NCI-H1694 treated with DMSO at 0.1 percent for 48 hours (cell line): ENCODE measurements at places on chromosomes 3 and 15.

- DNase-seq, result no peak
Observed at GRCh38 chr3:190333961-190334360, 11.7 kb upstream of the CLDN1 start.

- DNase-seq, result no peak
Observed at GRCh38 chr3:48492461-48493202, 11.3 kb downstream of the SHISA5 start.

- DNase-seq, result no peak
Observed at GRCh38 chr3:62143843-62144450, 229.4 kb downstream of the FEZF2 start.

DNA sequence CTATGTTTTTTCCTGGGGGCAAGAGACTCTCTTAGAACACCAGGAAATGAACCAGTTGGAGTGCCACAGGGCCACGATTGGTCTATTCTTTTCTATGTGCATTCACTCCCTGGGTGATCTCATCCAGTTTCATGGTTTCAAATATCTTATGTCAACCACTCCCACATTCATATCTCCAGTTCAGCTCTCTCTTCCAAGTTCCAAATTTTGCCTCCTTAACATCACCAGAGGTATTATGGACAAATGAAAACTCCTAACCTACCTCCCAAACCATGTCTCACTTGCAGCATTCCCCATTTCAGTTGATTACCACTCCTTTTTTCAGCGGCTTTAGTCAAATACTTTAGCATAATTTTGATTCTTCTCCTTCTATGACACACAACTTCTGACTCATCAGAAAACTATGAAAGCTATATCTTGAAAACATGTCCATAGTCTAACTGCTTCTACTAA, 203.1 kb upstream of the SEMA6D start:
- DNase-seq, result no peak

DNA sequence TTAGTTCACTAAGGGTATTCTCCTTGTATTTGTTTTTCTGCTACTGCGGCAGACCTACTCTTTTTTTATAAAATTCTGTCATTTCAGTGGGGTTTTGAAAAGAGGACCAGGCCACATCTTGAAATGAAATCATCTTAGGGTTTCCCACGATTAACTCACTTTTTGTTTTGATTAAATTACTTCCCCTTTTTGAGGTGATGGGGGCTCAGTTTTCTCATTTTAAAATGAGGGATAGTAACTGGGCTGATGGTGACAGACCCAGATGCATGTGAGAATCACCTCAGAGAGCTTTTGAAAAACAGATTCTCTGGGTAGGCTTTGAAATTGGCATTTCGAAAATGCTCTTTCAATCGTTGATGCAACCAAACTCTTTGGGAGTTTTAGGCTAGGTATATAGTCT, 24.2 kb downstream of the UBE2Q2 start:
- DNase-seq, result no peak

- DNase-seq, result no peak
Observed at GRCh38 chr3:168570404-168571155, 474.9 kb upstream of the GOLIM4 start.

GRCh38 chr3:5055357-5056110, 66.6 kb upstream of the ARL8B start:
- DNase-seq, result no peak

DNA sequence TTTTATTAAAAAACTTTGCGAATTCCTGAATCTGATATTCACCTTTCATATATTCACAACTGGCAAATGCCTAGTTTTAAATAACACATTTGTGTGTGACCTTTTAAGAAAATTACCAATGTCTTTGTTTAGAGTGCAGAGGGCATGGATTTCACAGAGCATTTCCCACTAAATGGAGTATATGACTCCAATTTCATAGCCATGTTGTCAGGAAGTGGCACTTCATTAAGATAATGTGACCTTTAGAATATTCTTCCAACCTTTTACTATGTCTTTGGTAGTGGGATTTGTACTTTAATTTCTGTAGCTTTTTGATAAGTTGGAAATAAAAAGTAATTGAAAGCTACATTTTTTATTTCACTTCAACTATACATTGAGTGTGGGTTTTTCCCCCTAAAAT, 188.7 kb downstream of the NAALADL2 start:
- no peak for DNase-seq

- no peak for DNase-seq
Observed at GRCh38 chr15:101349047-101349951, 54.3 kb upstream of the SNRPA1 start.

GRCh38 chr3:112002096-112002971, 3.6 kb downstream of the TAGLN3 start:
- DNase-seq, result no peak

DNA sequence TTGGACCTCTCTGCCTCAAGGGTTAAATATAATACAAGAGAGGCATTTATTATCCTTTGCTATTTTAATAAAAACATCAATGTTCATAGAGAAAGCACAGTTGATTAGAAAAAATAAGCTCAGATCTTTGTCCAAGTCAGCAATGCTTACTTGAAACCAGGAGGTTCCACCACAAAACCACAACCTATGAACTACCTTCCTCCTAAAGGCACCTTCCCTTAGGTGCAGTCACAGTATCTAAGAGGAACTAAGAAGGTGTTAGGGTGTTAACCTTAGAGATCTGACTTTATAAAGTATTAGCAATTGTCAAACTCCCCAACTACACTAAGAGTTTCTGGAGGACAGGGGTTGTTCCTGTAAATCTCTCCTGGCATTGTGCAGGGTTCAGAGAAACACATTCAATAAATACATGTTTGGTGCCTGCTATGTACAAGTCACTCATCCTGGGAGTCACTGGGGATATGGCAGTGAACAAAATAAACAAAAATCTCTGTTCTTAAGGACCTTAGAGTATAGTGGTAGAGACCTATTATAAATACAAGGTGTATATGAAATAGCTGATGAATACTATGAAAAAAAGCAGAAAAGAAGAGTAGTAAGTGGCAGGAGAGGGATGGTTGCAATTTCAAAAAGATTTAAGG, 208.6 kb downstream of the NFKBIZ start:
- DNase-seq, result no peak

DNA sequence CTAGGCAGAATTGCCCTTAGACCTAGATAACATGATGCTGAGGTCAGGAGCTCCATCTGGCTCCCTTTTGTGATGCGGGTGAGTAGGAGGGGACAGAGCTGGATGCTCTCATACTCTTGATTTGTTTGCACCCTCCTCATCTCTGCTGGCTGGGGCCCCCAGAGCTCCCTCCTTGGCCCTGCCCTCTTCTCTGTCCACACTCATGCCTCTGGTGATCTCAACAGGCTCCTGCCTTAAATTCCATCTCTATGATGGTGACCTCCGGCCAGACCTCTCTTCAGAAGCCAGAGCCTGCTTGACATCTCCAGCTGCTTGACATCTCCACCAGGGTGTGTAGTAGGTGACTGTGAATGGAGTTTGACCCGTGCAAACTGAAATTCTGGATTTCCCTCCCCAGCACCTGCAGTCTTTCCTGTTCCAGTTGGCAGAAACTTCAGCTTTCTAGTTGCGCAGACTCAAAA, 4.3 kb upstream of the FGD5 start:
- DNase-seq, result no peak

GRCh38 chr3:56758539-56758981, 43.2 kb downstream of the ARHGEF3 start:
- no peak for DNase-seq

DNA sequence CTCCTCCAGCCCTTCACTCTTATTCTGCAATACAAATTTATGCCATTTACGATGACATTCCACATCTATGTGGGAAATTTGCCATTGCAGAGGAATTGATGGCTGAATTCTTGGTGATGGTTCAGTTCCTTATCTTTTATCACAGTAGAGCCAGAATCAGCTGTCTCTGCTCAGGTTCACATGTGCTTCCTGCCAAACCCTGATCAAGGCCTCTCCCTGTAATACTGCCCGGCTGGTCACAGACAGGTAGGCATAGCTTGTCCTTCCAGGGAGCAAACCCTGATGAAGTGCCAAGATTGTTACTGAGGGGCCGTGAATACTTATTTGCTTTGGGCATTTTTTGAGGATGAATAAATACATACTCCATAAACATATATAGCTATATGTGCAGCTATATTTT, 450.0 kb downstream of the NSUN3 start:
- no peak for DNase-seq

GRCh38 chr3:196220991-196221390, 4.7 kb downstream of the SLC51A start:
- no peak for DNase-seq

DNA sequence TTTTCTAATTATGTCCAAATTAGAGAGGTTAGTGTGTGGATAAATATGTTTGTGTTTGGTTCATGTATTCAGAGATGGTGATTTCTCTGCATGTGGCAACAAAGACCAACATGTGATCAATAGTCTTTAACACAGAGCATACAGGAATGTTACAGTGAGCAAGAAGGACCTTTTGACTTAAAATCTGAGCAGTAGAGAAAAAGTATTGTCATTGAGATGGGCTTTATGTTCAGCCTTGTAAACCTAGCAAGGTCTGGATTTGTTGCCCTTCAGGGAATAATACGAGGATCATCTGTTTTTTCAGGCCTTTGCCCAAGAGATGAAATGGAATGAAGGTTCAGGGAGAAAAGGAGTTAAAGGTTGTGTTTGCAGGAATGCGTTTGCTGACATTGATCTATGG, 161.8 kb upstream of the NECTIN3 start:
- DNase-seq, result no peak

DNA sequence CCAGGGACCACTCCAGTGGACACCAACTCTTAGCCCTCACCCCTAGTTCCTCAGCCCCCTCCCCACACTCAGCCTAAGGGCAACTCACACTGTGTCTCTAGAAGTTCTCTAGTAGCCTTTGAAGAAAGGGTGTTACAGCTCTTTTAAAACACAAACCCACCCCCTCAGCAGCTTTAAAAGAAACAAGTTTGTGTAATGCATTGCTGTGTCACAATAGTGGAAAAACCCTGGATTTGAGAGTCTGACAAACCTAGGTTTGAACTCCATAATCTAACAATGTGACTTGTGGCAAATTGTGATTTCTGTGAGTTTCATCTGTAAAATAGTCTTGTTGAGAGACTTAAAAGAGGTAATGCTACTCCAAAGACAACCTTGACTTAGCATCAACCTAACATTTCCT, 54.0 kb downstream of the PLCH1 start:
- DNase-seq, result no peak

DNA sequence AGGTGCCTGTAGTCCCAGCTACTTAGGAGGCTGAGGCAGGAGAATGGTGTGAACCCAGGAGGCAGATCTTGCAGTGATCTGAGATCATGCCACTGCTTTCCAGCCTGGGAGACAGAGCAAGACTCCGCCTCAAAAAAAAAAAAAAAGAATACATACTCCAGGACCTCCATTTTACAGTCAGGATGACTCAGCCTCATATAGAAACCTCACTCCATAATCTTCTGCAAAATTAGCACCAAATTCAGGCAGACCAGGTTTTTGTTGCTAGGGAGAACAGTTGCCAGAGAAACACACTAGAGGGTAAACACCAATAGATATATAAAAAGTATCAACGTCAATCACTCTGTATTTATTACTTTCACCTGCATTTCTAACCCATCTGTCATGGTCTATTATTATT, 28.3 kb upstream of the AP3B2 start:
- no peak for DNase-seq

GRCh38 chr3:197511853-197512635, 43.7 kb downstream of the BDH1 start:
- DNase-seq, result no peak

GRCh38 chr3:47054412-47054811, 74.9 kb downstream of the NBEAL2 start:
- DNase-seq, result no peak

GRCh38 chr3:50351323-50351697, 648 bp downstream of the CYB561D2 start:
- DNase-seq, result no peak

DNA sequence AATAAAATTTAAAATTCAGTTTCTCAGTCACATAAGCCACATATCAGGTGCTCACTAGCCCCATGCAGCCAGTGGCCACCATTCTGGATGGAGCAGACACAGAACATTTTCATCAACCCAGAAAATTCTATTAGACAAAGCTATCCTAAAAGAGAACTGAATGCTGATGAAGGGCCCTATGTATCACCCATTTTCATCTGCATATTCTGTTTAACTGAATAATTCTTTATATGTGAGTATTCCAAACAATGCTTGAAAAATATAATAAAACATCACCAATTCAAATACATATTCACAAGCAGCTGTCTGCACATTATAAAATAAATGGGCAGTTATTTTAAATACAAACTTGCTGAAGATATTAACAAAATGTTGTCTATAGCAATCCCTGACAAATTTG, 14.2 kb upstream of the CFAP44 start:
- DNase-seq, result no peak

GRCh38 chr3:30656624-30657141, 50.3 kb downstream of the TGFBR2 start:
- no peak for DNase-seq

DNA sequence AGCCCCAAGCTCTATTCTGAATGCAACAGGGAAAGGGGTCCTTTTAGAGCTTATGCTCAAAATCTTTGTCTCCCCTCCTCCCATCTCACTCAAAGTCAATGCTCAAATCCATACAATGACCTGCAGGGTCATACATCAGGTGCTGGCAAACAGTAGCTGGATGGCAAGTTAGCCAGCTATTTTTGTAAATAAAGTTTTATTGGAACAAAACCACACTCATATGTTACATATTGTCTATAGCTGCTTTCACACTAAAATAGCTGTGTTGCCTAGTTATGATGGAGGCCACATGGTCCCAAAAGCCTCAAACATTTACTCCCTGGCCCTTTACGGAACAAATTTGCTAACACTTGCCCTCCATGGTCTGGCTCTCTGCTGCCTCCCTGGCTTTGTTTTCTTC, 1.8 kb upstream of the FAN1 start:
- DNase-seq, result no peak

- no peak for DNase-seq
Observed at GRCh38 chr3:188267790-188268335, 113.9 kb downstream of the LPP start.

DNA sequence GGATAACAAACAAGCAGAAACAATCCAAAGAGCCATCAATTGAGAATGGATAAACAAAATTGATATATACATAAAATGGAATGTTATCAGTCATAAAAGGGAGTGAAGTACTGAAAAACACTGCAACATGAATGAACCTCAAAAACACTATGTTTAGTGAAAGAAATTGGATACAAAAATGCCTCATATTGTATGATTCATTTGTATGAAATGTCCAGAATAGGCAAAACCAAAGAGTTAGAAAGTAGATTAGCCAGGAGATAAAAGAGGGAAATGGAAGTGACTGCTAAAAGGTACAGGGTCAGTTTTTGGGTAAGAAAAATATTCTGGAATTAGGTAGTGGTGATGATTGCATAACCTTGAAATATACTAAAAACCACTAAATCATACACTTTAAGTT, 9.8 kb upstream of the SLC25A36 start:
- no peak for DNase-seq

DNA sequence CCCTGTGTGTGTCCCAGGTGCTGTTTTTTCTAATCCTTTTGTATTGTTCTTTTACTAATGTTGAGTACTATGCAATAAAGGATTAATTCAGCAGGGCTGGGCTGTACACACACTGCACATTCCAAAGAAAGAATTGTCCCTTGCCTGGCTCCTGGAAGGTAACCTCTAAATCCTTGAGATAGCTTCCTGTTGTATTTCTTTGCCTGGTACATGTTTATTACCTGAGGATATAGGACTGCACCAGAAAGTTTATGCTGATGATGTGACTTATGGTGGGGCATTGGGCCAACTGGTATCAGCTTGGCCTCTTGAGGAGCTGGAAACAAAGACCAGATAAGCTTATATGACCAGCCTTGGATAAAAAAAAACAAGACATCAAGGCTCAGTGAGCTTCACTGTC, 26.6 kb upstream of the FAN1 start:
- DNase-seq, result no peak

- DNase-seq, result no peak
Observed at GRCh38 chr15:57451555-57451954, 75.2 kb downstream of the CGNL1 start.
